IPS DF 19.7 (cell line): ENCODE measurements at places on chromosomes 7 and 10.

GRCh38 chr10:127069436-127069835 is 127.0 kb downstream of the INSYN2A start:
- no peak for DNase-seq

GRCh38 chr7:13007331-13007730 is 319.9 kb downstream of the ARL4A start:
- no peak for DNase-seq

GRCh38 chr10:87818505-87819288 is 671 bp upstream of the ATAD1 start:
- DNase-seq = no peak

DNA sequence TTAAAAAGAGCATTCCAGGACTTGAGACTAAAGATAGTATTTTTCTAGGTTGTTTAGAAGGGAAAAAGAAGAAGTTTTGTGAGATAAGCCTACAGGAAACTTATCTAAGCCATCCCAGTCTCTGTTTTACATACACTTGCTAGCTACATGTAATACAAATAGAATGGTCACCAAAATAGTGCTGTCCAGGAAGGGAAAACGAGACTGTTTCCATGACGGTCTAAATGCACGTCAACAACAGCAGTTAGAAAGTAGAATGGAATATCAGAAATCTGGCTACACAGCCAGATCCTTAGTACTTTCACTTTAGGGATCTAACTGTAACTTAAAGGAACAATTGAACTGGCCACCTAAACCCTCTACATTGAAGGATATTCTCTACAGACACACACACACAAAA is 117.6 kb downstream of the TSPAN12 start:
- DNase-seq = no peak

GRCh38 chr7:137985897-137986251 is 16.0 kb downstream of the CREB3L2 start:
- no peak for DNase-seq

DNA sequence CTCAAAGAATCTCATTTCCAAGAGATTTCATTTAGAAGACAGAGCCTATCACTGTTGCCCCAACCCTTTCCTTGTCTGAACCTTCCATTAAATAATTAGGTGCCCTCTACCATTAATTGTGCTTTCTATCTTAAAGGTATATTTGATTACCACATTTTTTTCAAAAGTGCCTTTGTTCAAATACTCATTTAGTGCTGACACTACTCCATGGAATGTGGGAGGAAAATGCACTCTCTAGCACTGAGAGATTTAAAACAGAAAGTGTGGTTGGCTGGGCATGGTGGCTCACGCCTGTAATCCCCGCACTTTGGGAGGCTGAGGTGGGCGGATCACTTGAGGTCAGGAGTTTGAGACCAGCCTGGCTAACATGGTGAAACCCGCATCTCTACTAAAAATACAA is 119.8 kb downstream of the CACNA2D1 start:
- no peak for DNase-seq
